ENCODE measurements at places on chromosomes 2 and 18. TPM values are rescaled to one million over a fixed set of nuclear protein-coding genes. Genes with fewer than 3 reads are reported as not detected.

The CCL20 gene
- polyA plus RNA-seq, result 15.6 TPM

The PLCL1 gene
- polyA plus RNA-seq, result 1.2 TPM

The COA5 gene
- polyA plus RNA-seq, result 28.3 TPM

The EMILIN1 gene
- polyA plus RNA-seq, result 4.8 TPM

The LOXL3 gene
- 0.60 TPM for polyA plus RNA-seq

The MLPH gene
- 79.3 TPM for polyA plus RNA-seq

The LINC00305 gene
- polyA plus RNA-seq, result not detected

The SERPINB7 gene
- polyA plus RNA-seq, result not detected

The MROH2A gene
- 0.06 TPM for polyA plus RNA-seq

The SP140L gene
- 28.2 TPM for polyA plus RNA-seq

The IKZF2 gene
- polyA plus RNA-seq, result 0.46 TPM

The DLX1 gene
- polyA plus RNA-seq, result not detected

The LIMS4 gene
- polyA plus RNA-seq, result not detected

The ELOA2 gene
- polyA plus RNA-seq, result not detected

The SCG2 gene
- polyA plus RNA-seq, result 6.7 TPM

The PROKR1 gene
- polyA plus RNA-seq, result not detected

The PLA2R1 gene
- 0.23 TPM for polyA plus RNA-seq

The SERPINB12 gene
- polyA plus RNA-seq, result not detected

- no peak for DNase-seq
These were observed 25.9 kb upstream of the LCLAT1 start for GRCh38 chr2:30421026-30421603.

DNA sequence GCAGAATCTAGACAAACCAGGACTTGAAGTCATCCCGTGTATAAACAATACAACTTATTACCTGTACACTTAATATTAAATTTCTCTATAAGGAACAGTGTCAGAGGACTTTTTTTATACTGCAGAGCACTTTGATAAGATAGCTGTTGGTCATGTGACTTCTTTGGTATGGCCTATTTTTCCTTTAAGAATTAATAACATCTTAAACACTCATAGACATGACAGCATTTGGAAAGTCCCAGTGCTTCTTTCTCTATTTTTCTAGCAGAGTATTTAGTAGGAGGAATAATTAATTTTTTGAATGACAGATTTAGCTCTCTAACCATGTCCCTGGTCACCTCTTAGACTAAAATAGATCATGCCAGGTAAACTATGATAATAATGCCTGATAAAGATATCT lies 59.4 kb downstream of the PLCL1 start:
- no peak for DNase-seq

GRCh38 chr18:495452-495851 lies 5.0 kb downstream of the COLEC12 start:
- DNase-seq, result no peak

GRCh38 chr18:24811950-24812681 lies 351.7 kb downstream of the HRH4 start:
- no peak for DNase-seq

GRCh38 chr2:220833446-220833845 lies 738.7 kb downstream of the EPHA4 start:
- no peak for DNase-seq

- DNase-seq, result peak; percentile 68
These were observed 88.1 kb upstream of the ZEB2 start for GRCh38 chr2:144607891-144608521.

- no peak for DNase-seq
These were observed 111.4 kb upstream of the SMAD7 start for GRCh38 chr18:49061991-49062831.

DNA sequence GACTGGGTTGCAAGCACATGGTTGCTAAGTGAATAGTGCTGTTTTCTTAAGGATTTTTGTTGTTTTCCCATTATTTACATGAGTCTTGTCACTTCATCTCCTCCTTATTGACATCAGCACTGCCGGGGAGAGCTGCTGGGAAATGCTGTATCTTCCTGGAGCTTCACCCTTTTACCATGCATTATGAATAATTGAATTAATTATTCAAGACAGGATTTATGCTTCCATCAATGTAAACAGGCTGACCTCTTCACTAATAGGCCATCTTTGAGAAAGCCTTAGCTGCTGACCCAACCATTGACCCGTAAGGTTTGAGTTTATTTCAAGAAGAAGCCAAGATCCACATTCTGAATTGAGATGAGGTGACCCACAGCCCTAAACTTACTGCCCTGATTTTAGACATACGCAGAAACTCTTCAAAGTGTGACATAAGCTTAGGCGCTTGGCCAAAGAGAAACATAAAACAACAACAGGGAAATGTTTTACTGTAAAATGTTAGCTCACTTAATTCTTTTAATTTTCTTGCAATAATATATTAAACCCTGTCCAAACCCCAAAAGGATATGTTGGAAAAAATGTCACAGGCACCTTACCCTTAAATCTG lies 365.5 kb upstream of the SYT4 start:
- no peak for DNase-seq

DNA sequence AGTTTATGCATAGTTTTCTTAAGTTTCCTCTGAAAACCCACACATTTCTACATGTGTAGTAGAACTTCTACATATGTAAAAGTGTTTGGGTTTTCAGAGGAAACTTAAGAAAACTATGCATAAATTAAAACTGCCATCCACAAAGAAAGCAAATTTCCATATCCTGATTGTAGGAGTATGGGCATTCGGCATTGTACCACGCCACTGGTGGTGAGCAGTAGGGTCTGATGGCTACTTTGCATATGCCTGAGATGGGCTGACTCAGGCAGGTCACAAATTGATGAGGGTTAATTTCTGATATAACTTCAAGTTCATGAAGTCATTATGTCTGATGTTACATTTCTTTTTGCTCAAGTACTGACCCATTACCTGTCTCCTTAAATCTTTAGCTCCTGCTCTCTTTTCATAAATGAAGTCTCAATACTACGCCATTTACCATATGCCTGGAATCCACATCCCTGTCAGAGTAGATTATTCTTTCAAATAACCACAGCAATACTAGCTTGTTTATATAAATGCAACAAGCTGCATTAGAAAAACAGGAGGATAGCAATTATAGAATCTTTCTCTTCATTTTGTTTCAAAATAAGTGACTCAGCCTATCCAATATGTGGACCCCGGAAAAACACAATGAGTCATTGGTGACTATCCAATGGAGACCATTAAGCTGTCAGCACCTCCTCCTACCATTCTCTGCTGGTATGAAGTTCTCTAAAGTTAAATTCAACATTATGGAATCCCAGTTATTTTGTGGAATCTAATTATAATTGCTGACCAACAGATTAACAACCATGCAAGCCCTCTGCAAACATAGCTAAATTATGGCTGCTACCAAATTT lies 355.2 kb upstream of the UBE2E3 start:
- DNase-seq, result no peak

- no peak for DNase-seq
These were observed 292.1 kb upstream of the FBXO11 start for GRCh38 chr2:48198371-48198770.

GRCh38 chr2:203122317-203122986 lies 107.8 kb downstream of the NBEAL1 start:
- DNase-seq, result no peak

GRCh38 chr2:225512876-225513540 lies 113.5 kb downstream of the NYAP2 start:
- DNase-seq, result no peak

DNA sequence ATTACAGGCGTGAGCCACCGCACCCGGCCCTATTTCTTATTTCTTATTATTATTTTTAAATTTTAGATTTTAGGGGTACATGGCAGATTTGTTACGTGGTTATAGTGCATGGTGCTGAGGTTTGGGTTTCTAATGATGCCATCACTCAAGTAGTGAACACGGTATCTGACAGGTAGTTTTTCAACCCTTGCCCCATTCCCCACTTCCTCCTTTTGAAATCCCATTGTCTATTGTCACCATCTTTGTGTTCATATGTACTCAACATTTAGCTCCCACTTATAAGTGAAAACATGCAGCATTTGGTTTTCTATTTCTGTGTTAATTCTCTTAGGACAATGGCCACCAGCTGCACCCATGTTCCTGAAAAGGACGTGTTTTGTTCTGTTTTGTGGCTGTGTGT lies 39.5 kb downstream of the TGIF1 start:
- DNase-seq, result no peak

GRCh38 chr2:138502255-138503086 lies 901 bp downstream of the SPOPL start:
- DNase-seq, result no peak

DNA sequence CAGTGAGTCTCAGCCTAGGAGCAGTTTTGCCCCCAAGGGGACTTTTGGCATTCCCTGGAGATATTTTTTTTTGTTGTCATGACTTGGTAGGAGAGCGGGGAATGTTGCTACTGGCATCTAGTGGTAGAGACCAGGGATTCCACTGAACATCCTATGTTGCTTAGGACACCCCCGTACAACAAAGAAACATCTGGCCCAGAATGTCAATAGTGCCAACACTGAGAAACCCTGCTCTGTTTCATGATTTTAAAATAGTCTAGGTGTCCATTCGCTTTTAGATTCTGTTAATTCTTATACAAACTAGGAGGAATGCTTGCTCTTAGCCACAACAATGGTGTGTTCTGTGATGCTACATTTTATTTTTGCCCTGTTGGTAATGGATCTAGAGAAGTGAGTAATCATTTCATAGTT lies 225.8 kb upstream of the SIX3 start:
- DNase-seq, result no peak

- DNase-seq, result no peak
These were observed 1.6 kb upstream of the CSRNP3 start for GRCh38 chr2:165467921-165468320.

GRCh38 chr2:29881089-29881730 lies 40.2 kb downstream of the ALK start:
- no peak for DNase-seq

DNA sequence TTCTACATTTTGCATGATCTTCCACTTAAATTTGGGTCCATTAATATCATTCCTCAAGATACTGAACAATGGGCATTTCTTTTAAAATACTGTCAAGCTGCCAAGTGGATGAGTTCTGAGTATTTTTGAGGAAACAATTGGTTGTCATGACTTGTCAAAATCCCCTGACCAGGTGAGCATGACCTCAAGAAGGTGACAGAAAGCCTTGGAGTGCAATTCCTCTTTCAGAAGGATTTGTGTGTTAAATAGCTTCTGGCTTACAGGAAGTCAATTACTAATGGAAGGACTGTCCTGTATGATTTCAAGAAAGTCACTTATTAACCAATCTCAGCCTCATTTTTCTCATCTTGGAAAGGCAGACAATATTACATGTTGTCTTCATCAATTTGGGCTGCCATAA lies 460.6 kb downstream of the TSN start:
- DNase-seq, result no peak

DNA sequence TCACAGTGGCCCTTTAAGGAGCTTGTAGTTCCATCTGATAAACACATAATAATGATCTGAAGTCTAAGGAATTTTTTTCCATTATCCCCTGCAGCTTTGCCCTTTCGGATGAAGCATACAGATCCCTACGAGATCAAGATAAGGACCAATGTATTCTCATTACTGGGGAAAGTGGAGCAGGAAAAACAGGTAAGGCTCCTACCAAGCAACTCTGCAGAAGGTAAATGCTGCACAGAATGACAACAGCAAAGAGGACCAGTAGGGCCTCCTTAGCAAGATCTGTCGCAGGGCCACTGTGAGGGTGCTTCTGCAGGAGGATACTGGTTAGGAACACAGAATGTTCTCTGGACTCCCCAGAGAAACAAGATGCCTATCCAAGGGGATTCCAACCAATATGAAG lies 84.6 kb downstream of the MYO1B start:
- DNase-seq, result no peak

Measured in sigmoid colon (tissue), 7 donors.